Cardiac ventricle fibroblast (primary cell): ENCODE measurements at places on chromosomes 7 and 10. TPM values are rescaled to one million over a fixed set of nuclear protein-coding genes. Genes with fewer than 3 reads are reported as not detected.

CRHR2 gene
- not detected in 2 replicates for total RNA-seq

GIMAP1 gene
- total RNA-seq = 0.12 and 0.20 TPM in 2 replicates

MMD2 gene
- total RNA-seq = not detected in 2 replicates

CTAGE4 gene
- total RNA-seq = 0.44 TPM in 1 of 2 replicates, not detected in the other

C10orf71 gene
- total RNA-seq = not detected in 2 replicates

PCLO gene
- total RNA-seq = not detected in 2 replicates

IDI2 gene
- not detected in 2 replicates for total RNA-seq

CACNA2D1 gene
- 47.1 and 78.8 TPM in 2 replicates for total RNA-seq

OGA gene
- 44.5 and 50.9 TPM in 2 replicates for total RNA-seq
